ENCODE measurements at places on chromosomes 7 and 10.
A peak's percentile ranks its signal among the peaks of the same experiment; 100 is the strongest.

DNA sequence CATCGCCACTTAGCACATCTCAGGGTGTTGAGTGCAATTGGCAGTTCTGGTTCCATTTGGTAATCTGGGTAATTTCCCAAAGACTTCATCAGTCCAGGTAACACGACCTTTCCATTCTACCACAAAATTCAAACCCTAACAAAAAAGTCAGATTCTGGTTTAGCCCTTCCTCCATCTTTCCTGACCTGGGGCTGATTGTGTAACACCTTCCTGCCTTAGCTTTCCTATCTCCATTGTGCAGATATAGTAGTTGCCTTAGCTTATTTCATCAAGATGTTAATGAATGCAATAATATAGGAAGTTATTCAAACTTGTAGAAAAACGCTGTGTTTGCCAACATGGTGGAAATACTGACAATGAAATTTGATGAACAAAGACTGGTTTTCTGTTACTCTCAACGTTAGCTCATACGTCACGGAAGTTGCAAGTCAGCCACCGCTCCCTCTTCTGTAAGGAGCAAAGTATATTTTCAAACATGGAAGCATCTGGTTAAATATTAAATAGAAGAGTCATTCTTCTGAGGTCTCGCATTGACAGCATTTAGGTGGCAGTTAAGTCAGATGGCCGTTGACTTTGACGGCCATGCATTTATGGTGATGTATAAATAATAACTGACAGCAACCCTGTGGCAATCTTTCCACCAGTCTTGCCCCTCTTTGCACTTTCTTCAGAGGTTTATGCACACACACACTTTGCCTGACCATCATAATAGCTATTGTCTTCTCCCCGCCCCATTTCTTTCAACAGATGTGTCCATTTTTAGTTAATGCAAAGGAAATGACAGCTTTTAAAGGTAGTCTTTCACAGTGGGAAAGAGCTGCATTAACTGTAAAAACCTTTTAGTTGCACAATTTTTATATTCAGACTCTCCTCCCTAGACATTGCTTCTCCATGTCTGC, 205.1 kb upstream of the BMPER start:
- no peak for DNase-seq

GRCh38 chr7:22578007-22578733, 78.2 kb upstream of the STEAP1B start:
- peak; percentile 85 for DNase-seq

DNA sequence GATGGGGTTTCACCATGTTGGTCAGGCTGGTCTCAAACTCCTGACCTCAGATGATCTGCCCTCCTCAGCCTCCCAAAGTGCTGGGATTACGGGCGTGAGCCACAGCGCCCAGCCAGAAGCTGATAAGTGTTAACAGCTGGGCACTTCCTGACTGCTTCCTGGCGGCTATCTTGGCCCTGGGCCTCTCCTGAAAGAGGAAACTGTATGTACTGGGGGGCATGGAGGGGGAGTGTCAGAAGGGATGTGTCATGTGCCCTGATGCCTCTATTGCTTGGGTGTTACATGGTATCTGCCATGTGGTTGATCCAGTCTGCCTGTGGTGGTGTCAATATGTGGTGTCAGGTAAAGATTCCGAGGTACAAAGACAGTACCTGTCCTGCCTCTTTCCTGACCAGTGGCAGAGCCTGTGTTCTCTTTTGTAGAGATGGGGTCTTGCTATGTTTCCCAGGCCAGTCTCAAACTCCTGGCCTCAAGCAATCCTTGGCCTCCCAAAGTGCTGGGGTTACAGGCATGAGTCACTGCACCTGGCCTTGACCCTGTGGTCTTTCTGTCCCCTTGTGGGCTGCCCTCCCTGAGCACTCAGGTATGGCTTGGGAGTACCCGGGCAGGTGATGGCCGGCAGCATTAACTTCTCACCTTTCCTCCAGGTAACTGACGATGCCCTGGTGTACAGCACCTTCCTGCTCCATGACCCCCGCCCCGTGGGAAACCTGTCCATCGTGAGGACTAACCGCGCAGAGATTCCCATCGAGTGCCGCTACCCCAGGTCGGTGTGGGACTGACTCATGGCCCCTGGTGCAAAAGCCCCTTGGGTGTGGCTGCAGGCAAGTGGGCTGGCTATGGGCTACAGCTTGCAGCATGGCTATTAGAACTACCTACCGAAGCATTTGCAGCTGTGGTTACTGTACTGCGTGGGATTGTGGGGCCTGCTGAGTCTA, 4.4 kb downstream of the ZP3 start:
- peak; percentile 56 for DNase-seq

- DNase-seq, result peak; percentile 55
These were observed 16.0 kb upstream of the SLC29A3 start for GRCh38 chr10:71302874-71303568.

- no peak for DNase-seq
These were observed 869 bp upstream of the LHFPL3 start for GRCh38 chr7:104327534-104327933.

- no peak for DNase-seq
These were observed 106.8 kb downstream of the GLRX3 start for GRCh38 chr10:130243015-130243414.

- peak; percentile 89 for DNase-seq
These were observed 1.8 kb downstream of the FRAT2 start for GRCh38 chr10:97332591-97333350.

Measured in fibroblast of lung (primary cell).